ENCODE measurements at places on chromosomes 7 and 10.

DNA sequence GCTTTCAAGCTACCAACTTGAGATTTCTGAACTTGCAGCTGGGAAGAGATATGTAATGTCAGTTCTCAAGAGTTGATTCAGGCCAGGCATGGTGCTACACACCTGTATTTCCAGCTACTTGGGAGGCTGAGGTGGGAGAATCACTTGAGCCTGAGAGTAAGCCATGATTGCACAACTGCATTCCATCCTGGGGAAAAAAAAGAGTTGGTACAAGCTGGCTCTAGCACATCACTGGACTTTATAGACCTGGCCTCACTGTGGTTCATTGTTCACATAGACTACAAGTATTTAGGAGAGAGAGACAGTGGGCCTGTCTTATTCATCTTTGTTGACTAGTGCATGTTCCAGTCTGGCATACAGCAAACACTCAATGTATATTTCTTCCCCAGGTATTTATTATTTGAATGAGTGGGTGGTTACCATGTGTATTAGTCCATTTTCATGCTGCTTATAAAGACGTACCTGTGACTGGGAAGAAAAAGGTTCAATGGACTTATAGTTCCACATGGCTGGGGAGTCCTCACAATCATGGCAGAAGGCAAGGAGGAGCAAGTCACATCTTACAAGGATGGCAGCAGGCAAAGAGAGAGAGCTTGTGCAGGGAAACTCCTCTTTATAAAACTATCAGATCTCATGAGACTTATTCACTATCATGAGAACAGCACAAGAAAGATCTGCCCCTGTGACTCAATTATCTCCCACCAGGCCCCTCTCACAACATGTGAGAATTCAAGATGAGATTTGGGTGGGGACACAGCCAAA lies 176.5 kb downstream of the PFKFB3 start:
- DNase-seq, result no peak

GRCh38 chr7:66050990-66051448 lies 24.6 kb upstream of the ASL start:
- DNase-seq, result no peak

GRCh38 chr10:101291331-101292193 lies 62.3 kb upstream of the LBX1 start:
- DNase-seq, result no peak

DNA sequence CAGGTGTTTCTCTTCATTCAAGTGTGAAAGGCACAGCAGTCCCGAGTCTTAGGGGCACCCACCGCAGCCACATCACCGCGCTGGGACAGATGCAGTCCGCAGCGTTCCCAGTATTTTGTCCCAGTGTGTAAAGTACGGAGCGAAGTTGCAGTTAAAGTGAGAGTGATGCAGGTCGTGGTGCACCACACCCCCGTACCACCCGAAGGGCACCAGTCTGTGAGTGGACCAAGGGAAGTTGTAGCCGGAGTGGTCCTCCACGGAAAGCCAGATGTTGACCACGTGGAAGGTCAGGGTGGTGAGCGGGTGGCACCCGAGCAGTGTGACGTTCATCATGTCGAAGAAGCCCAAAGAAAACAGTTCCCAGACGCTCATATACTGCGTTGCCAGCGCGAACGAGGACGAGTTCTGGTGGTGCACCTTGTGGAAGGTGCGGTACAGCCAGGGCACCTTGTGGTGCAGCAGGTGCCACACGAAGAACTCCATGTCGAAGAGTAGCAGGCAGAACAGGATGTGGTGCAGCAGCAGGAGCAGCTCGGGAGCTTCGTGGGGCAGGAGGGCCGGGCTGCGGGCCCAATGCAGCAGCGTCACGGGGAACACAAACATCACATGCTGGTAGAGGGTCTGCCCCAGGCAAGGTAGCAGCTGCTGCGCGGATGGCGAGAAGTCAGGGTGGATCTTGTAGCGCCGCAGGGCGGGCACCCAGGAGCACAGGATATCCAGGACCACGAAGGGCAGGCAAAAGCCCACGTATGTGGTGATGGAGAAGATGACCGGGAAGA lies 526 bp downstream of the CH25H start:
- no peak for DNase-seq

- DNase-seq, result no peak
Observed at GRCh38 chr10:113922787-113923570, 68.5 kb downstream of the NHLRC2 start.

DNA sequence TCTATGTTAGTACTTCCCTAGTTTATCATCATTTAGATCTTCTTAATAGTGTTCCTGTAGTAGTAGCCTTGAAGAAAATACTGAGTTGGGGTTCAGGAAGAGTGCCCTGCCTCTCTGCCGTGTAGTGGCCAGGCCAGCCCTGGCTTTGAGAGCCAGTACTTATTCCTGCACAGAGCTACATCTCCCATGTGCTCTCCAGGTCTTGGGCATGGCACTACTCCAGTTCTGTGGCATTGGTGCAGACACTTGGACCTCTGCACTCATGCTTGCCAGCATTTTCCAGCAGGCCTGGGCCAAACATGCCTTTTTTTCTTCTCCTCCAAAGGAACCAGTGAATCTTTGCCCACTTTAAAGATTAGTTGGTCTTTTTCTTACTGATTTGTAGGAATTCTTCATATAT lies 5.3 kb downstream of the GNG11 start:
- DNase-seq, result no peak

DNA sequence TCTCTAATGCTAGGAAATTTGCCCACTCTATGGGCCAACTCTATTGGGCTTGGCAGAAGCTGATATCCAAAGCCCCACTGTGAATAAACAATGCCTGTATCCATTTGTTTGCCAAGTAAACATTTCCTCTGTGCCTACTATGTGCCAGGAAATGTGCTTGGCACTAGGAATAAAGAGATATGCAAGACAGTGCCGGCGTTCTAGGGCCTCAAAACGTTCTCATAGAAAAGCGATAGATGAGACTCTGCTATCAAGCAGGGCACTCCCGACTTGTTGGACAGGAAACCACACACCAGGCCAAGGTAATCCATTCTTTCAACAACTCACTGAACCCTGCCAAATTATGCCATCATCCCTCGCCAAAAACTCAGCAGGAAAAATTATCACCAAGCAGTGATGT lies 196.7 kb downstream of the IPMK start:
- no peak for DNase-seq
